ENCODE measurements at places on chromosomes 2 and 18. TPM values are rescaled to one million over a fixed set of nuclear protein-coding genes. Genes with fewer than 3 reads are reported as not detected.

DNA sequence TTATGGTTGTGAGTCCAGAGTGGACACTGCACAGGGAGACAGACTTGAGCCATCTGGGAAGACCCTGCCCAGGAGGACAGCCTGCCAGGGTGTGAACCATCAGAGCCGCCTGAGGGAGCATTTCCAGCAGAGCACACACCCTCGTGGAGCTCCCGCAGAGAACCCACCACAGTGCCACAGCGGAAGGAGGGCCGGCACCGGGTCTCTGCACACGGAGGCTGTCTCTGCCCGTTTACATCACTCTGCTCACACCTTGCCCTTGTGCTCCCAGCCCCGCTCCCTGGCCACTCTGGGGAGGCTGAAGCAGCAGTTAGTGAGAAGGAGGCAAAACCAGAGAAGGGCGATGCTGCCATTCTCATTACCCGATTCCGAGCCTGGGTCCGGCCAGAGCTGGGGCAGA lies 161.9 kb downstream of the KLHL29 start:
- no peak for DNase-seq

GRCh38 chr2:113167115-113167932 lies 6.4 kb upstream of the PSD4 start:
- peak; percentile 30 for DNase-seq

DNA sequence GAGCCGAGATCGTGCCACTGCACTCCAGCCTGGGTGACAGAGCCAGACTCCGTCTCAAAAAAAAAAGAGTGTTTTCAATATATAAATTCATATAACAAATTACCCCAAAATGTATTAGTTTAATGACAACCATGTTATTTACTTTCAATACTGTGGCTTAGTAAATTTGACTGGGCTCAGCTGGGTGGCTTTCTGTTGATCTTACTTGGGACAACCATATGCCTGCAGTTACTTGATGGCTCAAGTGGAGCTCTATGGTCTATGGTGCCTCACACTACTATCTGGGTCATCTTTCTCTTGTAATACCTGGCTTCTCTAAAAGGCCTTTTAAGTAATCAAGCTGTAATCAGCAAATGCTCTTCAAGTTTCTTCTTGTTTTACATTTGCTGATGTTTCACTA lies 341.5 kb upstream of the SPHKAP start:
- no peak for DNase-seq

GRCh38 chr2:136226903-136227302 lies 109.0 kb upstream of the CXCR4 start:
- DNase-seq: no peak

DNA sequence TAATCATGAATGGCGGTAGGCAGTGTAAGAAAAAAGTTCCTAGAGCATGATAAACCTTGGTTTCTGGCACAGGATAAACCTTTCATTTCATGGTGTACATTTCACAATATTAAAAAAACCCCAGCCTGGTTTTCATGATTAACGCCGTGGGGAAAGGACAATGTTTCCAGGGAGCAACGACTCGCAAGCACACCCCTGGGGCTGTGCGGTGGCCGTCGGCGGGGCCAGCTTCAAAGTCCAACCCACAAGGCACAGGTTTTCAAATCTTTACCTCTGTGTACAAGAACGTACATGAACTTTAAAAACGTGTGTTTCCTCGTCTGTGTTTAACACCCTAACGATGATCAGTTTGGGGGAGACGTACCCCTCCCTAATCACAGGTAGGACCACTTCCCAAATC lies 118.1 kb downstream of the NOL10 start:
- no peak for DNase-seq

DNA sequence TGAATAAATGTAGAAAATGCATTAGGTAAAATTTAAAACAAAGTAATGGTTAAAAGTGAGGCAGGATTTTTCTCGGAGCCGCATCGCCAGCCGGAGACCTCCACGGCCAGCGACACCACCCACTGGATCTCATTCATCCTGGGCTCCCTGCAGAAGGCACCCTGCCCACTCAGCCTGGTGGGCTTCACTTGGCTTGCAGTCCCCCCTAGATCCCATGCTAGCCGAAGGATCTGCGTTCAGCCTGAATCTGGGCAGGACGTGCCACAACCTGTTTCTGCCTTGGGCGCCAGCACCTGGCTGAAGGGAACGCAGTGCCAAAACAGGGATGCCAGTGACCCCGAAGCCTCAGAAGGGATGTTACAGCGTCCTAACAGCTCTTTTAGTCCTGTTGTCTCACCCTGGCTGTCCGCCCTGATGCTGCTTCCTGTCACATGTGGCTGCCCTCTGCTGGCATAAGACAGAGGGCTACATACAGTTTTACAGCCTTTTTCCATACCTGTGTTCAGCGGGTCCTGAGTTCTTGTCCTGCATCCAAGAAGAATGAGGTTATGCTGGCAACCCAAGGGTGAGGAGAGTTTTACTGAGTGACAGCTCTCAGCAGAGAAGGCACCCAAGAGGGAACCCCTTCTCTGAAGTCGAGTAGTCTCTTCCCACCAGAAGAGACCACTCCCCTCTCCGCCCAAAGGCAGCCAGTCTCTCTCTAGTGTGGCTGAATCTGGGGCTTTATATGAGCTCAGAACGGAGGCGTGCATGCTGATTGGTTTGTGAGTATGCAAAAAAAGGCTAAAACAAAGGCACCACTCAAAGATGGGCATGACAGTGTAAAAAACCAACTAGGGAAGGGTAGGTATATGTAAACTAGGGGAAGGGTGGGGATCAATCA lies 173.1 kb upstream of the GYPC start:
- DNase-seq: peak; percentile 35

DNA sequence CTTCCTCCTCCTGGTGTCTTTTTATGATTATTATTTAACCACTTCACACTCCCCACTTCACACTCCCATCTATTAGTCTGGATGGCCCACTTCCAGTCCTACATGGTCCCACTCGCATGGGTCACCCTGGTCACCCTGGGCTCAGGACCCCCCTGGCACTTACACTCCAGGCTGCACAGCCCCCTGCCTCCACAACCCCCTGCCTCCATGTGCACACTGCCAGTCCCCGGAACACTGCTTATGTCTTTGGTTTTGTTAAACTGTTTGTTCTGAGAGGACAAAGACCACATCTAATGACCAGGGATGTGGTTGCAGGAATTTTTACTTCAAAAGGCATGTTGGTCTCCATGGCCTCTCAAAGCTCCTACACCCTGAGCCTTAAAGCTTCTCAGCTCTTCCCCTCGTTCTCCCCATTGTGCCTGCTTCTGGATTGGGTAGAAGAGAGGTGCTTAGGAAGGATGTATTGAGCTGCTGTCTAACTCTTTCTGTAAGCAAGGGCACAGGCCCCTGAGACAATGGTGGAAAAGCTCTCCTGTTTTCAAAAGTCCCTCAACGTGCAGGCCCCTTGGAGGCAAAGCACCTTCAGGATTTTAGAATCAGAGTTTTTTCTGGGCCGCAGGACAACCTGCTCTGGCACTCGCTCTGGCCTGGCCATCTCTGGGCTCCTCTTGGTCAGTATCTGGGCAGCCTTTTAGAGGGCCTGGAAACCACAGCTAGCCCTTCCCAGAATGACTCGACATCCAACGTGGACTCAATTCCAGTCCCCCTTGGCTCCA lies 150.0 kb upstream of the HAAO start:
- DNase-seq: no peak

DNA sequence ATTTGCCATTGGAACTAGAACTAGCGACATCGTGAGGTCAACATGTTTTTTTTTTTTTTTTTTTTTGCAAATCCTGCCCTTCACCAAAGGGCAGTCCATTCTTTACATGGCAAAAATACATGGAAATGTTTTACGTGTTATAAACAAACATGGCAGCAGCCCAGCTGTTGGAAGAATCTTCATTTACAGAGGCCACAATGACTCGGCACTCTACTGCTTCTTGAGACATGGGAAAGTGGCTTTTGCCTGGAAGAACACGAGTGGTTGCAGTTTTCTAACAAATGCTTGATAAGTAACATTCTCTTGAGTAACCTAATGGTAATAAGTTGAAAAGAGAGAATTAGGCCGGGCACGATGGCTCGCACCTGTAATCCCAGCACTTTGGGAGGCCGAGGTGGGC lies 22.8 kb upstream of the POLR1B start:
- no peak for DNase-seq

GRCh38 chr2:219001577-219002394 lies 8.6 kb upstream of the CRYBA2 start:
- no peak for DNase-seq

- DNase-seq: peak; percentile 70
Measured at GRCh38 chr2:183927406-183928325, 670.7 kb upstream of the ZNF804A start.

- peak; percentile 21 for DNase-seq
Measured at GRCh38 chr18:66749030-66749429, 145.1 kb upstream of the CDH19 start.

DNA sequence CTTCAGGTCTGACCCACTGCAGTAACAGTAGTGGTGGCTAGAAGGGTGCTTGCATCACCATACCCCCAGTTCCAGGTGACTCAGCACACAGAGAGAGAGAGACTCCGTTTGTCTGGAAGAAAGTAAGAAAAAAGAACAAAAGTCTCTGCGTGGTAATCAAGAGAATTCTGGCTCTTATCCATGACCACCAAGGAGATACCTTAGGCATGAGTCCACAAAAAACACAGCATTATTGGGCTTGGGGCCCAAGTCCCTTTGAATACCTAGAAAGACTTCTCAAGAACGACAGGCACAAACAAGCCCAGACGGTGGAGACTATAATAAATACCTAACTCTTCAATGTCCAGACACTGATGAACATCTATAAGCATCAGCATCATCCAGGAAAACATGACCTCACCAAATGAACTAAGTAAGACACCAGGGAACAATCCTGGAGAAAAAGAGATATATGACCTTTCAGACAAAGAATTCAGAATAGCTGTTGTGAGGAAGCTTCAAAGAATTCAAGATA lies 21.7 kb upstream of the BAZ2B start:
- peak; percentile 93 for DNase-seq

- DNase-seq: no peak
Measured at GRCh38 chr2:239329972-239330572, 70.7 kb downstream of the HDAC4 start.

GRCh38 chr2:238820197-238820596 lies 27.7 kb upstream of the TWIST2 start:
- no peak for DNase-seq

- no peak for DNase-seq
Measured at GRCh38 chr2:95174031-95174542, 8.5 kb downstream of the ZNF2 start.

GRCh38 chr18:31980863-31981262 lies 37.8 kb upstream of the RNF125 start:
- no peak for DNase-seq

DNA sequence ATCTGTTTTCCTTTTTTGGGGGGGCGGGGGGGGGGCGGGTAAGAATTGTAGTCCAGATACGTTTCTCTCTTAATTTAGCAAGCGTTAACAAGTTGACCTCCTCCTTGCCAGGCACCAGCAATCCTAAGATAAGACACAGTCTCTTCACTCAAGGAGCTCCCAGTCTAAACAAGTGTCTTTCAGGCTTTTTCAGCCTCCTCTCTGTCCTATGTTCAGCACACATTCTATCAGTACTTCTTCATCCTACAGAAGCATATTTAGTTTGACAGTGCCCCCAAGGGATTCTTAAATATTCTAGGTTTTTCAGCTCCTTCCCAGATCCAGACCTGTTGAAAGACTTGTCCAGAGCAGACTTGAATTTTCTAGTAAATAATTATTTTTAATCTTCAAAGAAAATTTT lies 2.7 kb downstream of the PPP1CB start:
- DNase-seq: no peak

- DNase-seq: no peak
Measured at GRCh38 chr2:54492335-54492734, 36.2 kb downstream of the SPTBN1 start.

DNA sequence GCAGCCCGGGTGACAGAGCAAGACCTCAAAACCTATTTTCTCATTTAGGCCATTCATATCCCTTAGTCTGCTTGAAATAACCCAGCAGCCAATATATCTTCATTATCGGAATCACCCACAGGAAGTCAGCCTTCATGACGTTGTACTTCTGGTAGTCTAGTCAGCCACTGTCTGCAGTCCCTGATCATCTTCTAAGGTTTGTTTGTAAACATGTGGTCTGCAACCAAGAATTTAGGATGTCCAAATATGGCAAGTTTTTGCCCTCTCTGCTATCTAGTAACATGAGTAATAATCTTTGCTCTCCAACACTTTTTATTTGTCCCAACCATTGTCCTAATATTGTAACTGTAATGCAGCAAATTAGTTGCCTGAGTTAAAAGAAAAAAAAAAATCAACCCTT lies 92.5 kb downstream of the PRPF40A start:
- no peak for DNase-seq

GRCh38 chr2:235127931-235128330 lies 176.1 kb downstream of the SH3BP4 start:
- no peak for DNase-seq

- DNase-seq: peak; percentile 39
Measured at GRCh38 chr18:61612517-61612916, 279.3 kb downstream of the CDH20 start.

DNA sequence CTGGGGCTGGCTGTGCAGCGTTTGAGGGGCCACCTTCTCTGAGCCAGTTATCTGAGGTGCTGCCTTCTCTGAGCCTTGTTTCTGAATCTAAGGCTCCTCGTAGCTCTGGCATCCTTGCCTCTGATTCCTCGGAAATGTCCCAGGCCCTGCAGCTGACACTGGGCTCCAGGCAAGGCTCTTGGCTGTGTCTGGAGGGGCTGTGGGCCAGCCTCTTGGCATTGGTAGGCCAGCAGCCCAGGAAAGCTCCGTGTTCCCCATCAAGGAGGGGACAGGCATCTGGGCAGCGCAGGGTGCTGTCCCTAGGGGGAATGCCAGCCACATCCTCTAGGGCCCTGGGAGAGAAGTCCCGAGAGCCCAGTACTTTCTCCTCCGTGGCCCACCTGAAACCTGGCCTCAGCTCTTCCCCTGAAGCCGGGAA lies 40.7 kb upstream of the TAF1B start:
- no peak for DNase-seq

DNA sequence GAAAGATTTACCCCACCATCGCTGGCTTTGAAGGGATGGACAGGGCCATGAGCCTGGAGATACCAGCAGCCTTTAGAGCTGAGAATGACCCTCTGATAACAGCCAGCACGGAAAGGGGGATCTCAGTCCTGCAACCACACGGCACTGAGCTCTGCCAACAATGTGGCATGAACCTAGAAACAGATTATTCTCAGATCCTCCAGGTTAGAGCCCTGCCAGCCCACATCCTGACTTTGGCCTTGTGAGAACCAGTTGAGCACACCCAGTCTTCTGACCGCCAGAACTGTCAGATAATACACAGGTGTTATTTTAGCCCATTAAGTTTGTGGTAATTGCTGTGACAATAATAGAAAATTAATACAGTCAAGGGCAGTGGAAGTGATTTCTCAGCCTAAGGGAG lies 9.4 kb upstream of the GNLY start:
- no peak for DNase-seq

GRCh38 chr18:29123706-29124530 lies 947.0 kb upstream of the CDH2 start:
- DNase-seq: no peak

The BOK gene
- 21.6 TPM for total RNA-seq

The FBLN7 gene
- total RNA-seq: 0.03 TPM

The ALLC gene
- not detected for total RNA-seq

The ZDBF2 gene
- total RNA-seq: 5.0 TPM

The DUSP11 gene
- total RNA-seq: 49.5 TPM

The NGEF gene
- 2.7 TPM for total RNA-seq

The CPS1 gene
- total RNA-seq: 13.8 TPM

The C2orf78 gene
- not detected for total RNA-seq

The INO80B gene
- total RNA-seq: 19.0 TPM

The PSMA8 gene
- not detected for total RNA-seq

The INPP5D gene
- 1.0 TPM for total RNA-seq
